ENCODE measurements at places on chromosomes 2 and 18.

DNA sequence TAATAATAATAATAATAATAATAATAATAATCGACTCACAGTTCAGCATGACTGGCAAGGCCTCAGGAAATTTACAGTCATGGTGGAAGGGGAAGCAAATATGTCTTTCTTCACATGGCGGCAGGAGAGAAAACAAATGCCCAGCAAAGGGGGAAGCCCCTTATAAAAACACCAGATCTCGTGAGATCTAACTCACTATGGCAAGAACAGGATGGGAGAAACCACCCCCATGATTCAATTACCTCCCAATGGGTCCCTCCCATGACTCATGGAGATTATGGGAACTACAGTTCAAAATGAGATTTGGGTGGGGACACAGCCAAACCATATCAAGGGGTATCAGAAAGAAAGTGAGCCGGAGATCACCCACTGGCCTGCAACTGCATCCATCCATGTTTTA lies 40.5 kb upstream of the PAPOLG start:
- DNase-seq, result no peak

GRCh38 chr2:8176887-8177286 lies 505.0 kb upstream of the ID2 start:
- no peak for DNase-seq

DNA sequence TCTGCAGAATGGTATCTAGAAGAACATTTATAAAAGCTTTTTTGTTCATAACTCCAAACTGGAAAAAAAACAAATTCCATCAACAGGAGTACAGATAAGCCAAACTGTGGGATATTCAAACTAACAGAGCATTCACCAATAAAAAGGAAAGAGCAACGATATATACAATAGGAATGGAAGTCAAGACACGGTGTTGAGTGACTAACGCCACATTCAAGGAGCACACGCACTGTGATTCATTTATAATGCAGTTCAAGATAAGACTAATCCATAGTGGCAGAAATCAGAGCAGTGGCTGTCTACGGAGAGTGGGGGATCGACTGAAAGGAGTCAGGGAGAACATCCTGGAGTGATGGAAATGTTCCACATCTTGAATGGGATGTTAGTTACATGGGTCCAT lies 70.7 kb downstream of the CABYR start:
- no peak for DNase-seq

GRCh38 chr18:23926571-23926970 lies 88.0 kb upstream of the TTC39C start:
- DNase-seq, result no peak

- no peak for DNase-seq
These were observed 5.5 kb upstream of the TEX51 start for GRCh38 chr2:126893153-126893552.
